ENCODE measurements at places on chromosomes 7 and 10. TPM values are rescaled to one million over a fixed set of nuclear protein-coding genes. Genes with fewer than 3 reads are reported as not detected.
A peak's percentile ranks its signal among the peaks of the same experiment; 100 is the strongest.

DNA sequence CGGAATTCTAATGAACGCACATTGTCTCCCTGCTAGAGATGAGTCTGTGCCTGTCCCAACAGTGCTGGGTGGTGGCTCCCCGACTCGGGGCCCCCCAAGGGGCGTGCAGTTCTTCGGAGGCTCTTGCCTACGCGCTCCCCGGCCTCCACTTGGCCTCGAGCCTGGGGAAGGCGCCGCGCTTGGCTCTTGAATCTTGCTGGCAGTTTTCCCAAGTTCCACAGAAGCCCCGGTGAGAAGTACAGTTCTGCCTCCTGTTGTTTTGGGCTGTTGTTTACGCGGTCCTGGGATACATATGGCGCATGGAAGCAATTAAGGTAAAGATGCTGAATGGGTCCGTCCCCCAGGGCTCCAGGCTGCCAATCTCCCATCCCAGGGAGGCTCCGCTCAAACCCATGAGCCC lies 32.6 kb upstream of the UNCX start:
- H3K4me1 ChIP-seq: peaks cover 4% of the 10 kb centered on the region
- H3K27me3 ChIP-seq: peaks cover 41% of the 10 kb centered on the region
- DNase-seq: no peak
- no peak overlapping the region for H3K27ac ChIP-seq
- no peaks in the 10 kb centered on the region for H3K36me3 ChIP-seq
- no peak overlapping the region for H3K4me3 ChIP-seq

- H3K4me3 ChIP-seq: peak overlapping the region; percentile 20
- peaks cover 22% of the 10 kb centered on the region for H3K4me1 ChIP-seq
- H3K36me3 ChIP-seq: no peaks in the 10 kb centered on the region
- H3K27me3 ChIP-seq: peaks cover 2% of the 10 kb centered on the region
- peak overlapping the region; percentile 56 for H3K27ac ChIP-seq
Measured at GRCh38 chr7:101138213-101138870, 11.4 kb downstream of the SERPINE1 start.

DNA sequence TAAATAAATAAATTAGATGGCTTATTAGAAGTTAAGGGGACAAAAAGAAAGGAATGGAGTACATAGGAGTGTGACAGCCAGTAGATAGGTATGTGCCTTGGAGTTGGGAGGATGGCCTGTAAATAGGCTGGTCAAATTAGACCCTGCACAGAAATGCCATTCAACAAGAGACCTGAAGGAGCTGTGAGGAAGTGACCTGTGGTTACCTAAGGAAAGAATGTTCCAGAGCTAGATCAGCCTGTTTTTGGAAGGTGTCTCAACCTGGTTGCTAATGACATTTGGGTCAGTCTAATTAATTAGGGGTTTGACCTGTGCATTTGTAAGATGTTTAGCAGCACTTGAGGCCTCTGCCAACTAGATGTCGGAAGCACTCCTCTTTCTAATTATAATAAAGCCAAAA lies 315.3 kb upstream of the PLXDC2 start:
- H3K4me1 ChIP-seq: peaks cover 8% of the 10 kb centered on the region
- no peak overlapping the region for H3K4me3 ChIP-seq
- no peak for DNase-seq
- no peak overlapping the region for H3K27ac ChIP-seq
- no peaks in the 10 kb centered on the region for H3K27me3 ChIP-seq

- H3K36me3 ChIP-seq: peaks cover 7% of the 10 kb centered on the region
- H3K4me3 ChIP-seq: no peak overlapping the region
- no peak for DNase-seq
- H3K27ac ChIP-seq: no peak overlapping the region
Measured at GRCh38 chr7:50659329-50659965, 94.2 kb upstream of the DDC start.

DNA sequence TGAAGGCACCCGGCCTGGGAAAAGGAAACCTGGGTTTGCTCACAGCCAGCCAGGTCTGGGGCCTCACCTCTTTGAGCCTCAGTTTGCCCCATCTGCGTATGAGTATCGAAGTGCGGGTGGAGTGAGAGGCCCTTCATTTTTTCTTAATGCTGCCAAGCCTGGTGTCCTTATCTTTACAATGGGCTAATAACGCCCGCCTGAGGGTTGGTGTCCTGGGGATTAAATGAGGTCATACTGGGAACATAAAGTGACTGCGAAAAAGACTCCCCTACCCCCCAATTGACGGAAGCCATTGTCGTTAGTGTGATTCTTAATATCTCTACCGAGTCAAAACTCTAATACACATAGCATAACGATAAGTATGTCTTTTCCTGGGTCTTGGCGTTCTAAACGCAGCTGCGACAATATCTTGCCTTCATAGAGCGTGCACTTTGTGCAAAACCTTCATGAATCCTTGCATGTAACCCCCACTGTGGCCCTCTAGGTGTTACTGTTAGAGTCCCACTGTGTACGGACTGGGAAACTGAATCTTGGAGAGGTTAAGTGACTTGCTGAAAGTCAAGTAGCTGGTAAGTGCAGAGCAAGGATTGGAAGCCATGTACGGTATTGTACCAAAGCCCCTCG lies 11.4 kb upstream of the GRB10 start:
- H3K4me1 ChIP-seq: peaks cover 21% of the 10 kb centered on the region
- no peak for DNase-seq
- peak overlapping the region; percentile 65 for H3K4me3 ChIP-seq
- H3K27ac ChIP-seq: peak overlapping the region; percentile 18

- DNase-seq: no peak
- no peaks in the 10 kb centered on the region for H3K36me3 ChIP-seq
- no peak overlapping the region for H3K4me3 ChIP-seq
- H3K27me3 ChIP-seq: no peaks in the 10 kb centered on the region
Measured at GRCh38 chr10:112835944-112836451, 114.0 kb upstream of the TCF7L2 start.

DNA sequence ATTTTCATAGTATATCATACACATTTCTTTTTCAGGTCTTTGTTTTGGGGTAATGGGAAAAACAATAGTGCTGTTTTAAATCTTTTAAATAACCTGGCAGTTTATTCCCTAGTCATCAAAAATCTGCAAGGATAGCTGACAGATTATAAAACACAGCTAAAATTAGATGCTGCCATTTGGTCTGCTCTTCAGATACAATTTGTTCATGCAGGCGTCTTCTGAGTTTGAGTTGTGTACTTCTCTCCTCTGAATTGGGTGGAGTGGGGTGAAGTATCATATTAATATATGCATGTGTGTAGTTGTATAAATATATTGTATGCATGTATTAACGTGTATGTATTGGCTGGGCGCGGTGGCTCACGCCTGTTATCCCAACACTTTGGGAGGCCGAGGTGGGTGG lies 42.9 kb upstream of the ST7 start:
- no peaks in the 10 kb centered on the region for H3K4me1 ChIP-seq
- DNase-seq: no peak
- H3K27me3 ChIP-seq: no peaks in the 10 kb centered on the region
- H3K36me3 ChIP-seq: peaks cover 60% of the 10 kb centered on the region
- H3K4me3 ChIP-seq: no peak overlapping the region

DNA sequence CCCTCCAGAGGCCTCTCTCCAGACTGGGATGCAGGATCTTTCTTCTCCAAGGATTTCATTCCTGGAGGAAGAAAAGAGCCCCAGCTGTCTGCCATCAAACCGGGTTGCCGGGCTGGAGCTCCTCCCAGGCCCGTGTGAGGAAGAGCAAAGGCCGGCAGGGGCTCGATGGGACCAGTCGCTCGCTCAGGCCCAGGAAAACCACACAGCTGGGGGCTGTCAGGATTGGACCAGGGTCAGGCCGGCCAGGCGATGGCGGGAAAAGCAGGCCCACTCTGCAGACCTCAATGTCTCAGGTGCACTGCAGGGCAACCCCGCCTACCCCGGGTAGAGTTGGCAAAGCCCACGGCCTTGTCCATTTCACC lies 98.1 kb upstream of the DNAAF5 start:
- H3K4me3 ChIP-seq: no peak overlapping the region
- no peak overlapping the region for H3K27ac ChIP-seq
- H3K36me3 ChIP-seq: peaks cover 18% of the 10 kb centered on the region
- no peaks in the 10 kb centered on the region for H3K4me1 ChIP-seq

DNA sequence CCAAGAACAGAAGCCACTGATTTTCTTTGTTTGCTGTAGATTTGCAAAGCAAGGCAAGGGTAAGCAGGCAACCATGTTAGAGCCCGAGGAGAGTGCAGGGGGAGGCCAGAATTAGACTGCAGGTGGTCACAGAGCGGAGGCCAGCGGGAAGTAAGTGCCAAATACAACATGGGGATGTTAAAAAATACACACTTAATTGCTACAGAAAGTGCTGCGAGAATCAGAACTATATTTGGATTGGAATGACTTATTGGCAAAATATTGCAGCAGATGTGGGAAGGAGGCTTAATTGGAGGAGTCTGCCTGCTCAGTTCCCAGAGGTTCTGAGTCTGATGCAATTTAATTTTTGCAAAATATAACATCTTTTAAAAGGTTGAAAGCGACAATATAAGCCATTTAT lies 49.7 kb upstream of the ADCY1 start:
- H3K4me1 ChIP-seq: no peaks in the 10 kb centered on the region
- H3K27me3 ChIP-seq: peaks cover 38% of the 10 kb centered on the region
- H3K4me3 ChIP-seq: no peak overlapping the region
- DNase-seq: no peak
- H3K27ac ChIP-seq: no peak overlapping the region

GRCh38 chr10:103479135-103479534 lies at the start of gene CALHM3:
Gene CALHM3 (minus strand): TSS chr10:103479240. CDS start chr10:103479032, 208 bp downstream.
- H3K4me1 ChIP-seq: no peaks in the 10 kb centered on the region
- DNase-seq: no peak
- no peak within 1 kb of the TSS for H3K4me3 ChIP-seq
- no peaks in the 10 kb centered on the region for H3K36me3 ChIP-seq
- peaks cover 5% of the 10 kb centered on the region for H3K27me3 ChIP-seq

Gene LEP
- total RNA-seq: not detected

Gene MYL7
- total RNA-seq: 12.5 TPM

Gene SAMD9L
- total RNA-seq: 2.1 TPM

Gene ASB4
- 0.07 TPM for total RNA-seq

Gene FAM24A
- not detected for total RNA-seq
